Ascending aorta (tissue), 2 donors: ENCODE measurements at places on chromosomes 5 and 9.

DNA sequence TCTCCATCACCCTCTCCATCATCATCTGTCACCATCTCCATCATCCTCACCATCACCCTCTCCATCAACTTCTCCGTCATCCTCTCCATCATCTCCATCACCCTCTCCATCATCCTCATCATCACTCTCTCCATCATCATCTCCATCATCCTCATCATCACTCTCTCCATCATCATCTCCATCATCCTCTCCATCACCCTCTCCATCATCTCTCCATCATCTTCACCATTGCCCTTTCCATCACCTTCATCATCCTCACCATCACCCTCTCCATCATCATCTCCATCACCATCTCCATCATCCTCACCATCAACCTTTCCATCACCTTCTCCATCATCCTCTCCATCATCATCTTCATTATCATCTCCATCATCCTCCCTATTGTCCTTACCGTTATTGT lies 565.5 kb upstream of the SGCD start:
- H3K27ac ChIP-seq = no peak overlapping the region
- H3K27me3 ChIP-seq = no peaks in the 10 kb centered on the region
- no peak for DNase-seq
- H3K4me1 ChIP-seq = no peaks in the 10 kb centered on the region
- H3K36me3 ChIP-seq = no peaks in the 10 kb centered on the region
- no peak overlapping the region for H3K4me3 ChIP-seq

- no peak for DNase-seq
- H3K4me3 ChIP-seq = no peak overlapping the region
- no peaks in the 10 kb centered on the region for H3K27me3 ChIP-seq
- H3K36me3 ChIP-seq = peaks cover 2% of the 10 kb centered on the region
These were observed 31.3 kb downstream of the IRF1 start for GRCh38 chr5:132459031-132459982.

- no peaks in the 10 kb centered on the region for H3K4me1 ChIP-seq
- no peaks in the 10 kb centered on the region for H3K36me3 ChIP-seq
- DNase-seq = no peak
- H3K27ac ChIP-seq = no peak overlapping the region
- no peaks in the 10 kb centered on the region for H3K27me3 ChIP-seq
- H3K4me3 ChIP-seq = no peak overlapping the region
These were observed 30.5 kb downstream of the TXNDC8 start for GRCh38 chr9:110307191-110307590.

- no peak overlapping the region for H3K27ac ChIP-seq
- no peak for DNase-seq
- no peaks in the 10 kb centered on the region for H3K36me3 ChIP-seq
- no peaks in the 10 kb centered on the region for H3K27me3 ChIP-seq
- H3K4me1 ChIP-seq = no peaks in the 10 kb centered on the region
These were observed 533.4 kb downstream of the CSNK1G3 start for GRCh38 chr5:124045412-124045811.

- H3K4me3 ChIP-seq = no peak overlapping the region
- H3K27ac ChIP-seq = peak overlapping the region; percentile 15
- DNase-seq = no peak
- peaks cover 15% of the 10 kb centered on the region for H3K4me1 ChIP-seq
These were observed 5.1 kb downstream of the NRARP start for GRCh38 chr9:137296670-137297664.

GRCh38 chr9:22228542-22228941 lies 218.1 kb upstream of the DMRTA1 start:
- H3K27ac ChIP-seq = no peak overlapping the region
- no peaks in the 10 kb centered on the region for H3K4me1 ChIP-seq
- no peak overlapping the region for H3K4me3 ChIP-seq
- DNase-seq = no peak
- no peaks in the 10 kb centered on the region for H3K27me3 ChIP-seq

GRCh38 chr9:137825324-137825989 lies 52.1 kb upstream of the CACNA1B start:
- no peak for DNase-seq
- H3K27me3 ChIP-seq = no peaks in the 10 kb centered on the region
- peaks cover 43% of the 10 kb centered on the region for H3K36me3 ChIP-seq
- no peak overlapping the region for H3K27ac ChIP-seq
- H3K4me1 ChIP-seq = no peaks in the 10 kb centered on the region
- H3K4me3 ChIP-seq = no peak overlapping the region

DNA sequence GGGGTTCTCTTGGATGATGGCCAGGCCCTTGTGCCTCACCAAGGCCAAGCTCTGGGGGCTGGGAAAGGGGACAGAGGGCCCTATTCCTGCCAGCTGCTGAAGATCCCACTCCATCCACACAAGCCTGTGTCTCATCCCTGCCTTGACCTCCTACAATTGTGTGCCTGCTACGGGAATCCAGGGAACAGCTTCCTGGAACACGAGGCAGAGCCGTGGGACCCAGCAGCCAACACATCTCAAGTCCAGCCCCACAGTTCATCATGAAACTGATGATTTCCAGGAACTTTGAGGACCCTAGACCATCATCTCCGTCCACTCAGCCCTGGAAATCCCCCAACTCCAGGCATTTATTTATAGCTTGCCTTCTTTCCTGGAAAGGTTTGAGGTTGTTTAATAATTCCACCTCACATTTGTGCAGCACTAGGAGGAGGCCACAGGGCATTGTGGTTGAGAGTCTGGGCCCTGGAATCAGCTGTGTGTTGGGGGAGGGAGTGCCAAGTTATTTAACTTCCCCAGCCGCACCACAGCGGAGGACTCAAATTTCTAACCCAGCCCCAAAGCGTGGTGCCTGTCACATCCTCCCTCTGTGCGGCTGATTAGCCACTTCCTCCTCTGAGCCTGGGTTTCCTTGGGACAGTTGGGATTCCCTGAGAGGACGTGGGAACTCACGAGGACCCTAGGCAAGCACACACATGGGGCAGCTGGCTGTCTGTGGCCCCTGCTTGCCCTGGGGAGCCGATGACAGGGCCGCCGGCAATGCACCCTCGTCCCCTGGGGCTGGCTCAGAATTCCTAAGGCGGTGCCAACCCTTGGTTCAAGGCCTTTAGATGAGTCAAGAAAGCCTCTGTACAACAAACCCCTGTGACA lies 58.2 kb upstream of the GGTA1 start:
- peaks cover 18% of the 10 kb centered on the region for H3K4me1 ChIP-seq
- H3K4me3 ChIP-seq = no peak overlapping the region
- H3K36me3 ChIP-seq = no peaks in the 10 kb centered on the region
- H3K27ac ChIP-seq = peak overlapping the region; percentile 76
